ENCODE measurements at places on chromosomes 2 and 18.

- DNase-seq: no peak
Observed at GRCh38 chr18:62984656-62985315, 269.4 kb downstream of the PHLPP1 start.

DNA sequence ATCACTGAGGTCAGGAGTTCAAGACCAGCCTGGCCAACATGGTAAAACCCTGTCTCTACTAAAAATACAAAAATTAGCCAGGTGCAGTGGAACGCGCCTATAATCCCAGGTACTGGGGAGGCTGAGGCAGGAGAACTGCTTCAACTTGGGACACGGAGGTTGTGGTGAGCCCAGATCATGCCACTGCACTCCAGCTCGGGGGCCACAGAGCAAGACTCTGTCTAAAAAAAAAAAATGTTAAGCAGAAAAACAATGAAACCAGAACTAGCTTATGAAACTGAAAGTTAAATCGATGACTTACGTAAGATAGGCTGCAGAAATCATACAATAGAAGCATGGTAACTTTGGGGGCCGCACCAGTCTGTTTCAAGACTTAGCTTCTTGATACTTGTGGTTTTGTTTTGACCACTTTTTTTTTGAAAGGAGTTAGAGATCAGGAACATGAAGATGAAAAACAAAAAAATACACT is 6.2 kb upstream of the GPR155 start:
- DNase-seq: no peak

- DNase-seq: no peak
Observed at GRCh38 chr2:108106731-108107130, 120.4 kb downstream of the SLC5A7 start.

DNA sequence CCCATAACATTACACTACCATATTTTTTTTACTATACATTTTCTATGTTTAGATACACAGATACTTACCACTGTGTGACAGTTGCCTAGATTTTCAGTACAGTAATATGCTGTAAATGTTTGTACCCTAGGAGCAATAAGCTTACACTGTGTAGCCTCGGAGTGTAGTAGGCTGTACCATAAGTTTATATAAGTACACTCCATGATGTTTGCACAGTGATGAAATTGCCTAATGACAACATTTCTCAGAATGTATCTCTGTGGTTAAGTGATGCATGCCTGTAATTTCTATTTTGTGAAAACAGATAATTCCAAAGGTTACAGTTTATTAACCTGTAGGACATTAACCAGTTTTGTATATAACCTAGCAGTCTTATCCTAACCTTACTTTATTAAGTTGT is 128.1 kb upstream of the RBMS1 start:
- DNase-seq: no peak
